ENCODE measurements at places on chromosomes 1 and 21.

- no peak for DNase-seq
These were observed 5.8 kb upstream of the PHC2 start for GRCh38 chr1:33436557-33437285.

DNA sequence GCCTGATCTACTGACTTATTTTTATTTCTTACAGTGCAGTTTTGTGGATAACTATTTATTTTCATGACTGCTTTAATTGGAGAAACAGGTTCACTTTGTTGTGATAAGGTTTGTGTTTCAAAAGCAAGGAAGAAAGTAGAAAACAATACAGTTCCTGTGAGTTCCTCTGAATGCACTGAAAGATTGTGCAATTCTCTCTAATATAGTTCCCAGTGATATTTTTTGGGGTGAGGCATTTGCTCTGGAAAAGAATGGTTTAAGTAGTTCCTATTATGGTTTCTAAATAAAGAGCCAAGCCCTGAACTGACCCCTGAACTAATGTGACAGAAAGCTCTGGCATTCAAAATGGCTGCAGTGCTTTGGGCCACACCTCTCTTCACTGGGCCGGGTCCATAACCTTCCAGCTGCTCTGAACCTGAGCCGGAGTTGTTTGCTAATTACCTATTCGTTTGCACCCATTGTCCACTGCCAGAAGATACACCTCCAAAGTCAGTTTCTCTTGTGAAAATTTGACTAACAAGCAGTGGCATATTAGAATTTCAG, 56.6 kb upstream of the VTCN1 start:
- DNase-seq, result no peak

- no peak for DNase-seq
These were observed 23.7 kb downstream of the KCNC4 start for GRCh38 chr1:110233861-110234260.

DNA sequence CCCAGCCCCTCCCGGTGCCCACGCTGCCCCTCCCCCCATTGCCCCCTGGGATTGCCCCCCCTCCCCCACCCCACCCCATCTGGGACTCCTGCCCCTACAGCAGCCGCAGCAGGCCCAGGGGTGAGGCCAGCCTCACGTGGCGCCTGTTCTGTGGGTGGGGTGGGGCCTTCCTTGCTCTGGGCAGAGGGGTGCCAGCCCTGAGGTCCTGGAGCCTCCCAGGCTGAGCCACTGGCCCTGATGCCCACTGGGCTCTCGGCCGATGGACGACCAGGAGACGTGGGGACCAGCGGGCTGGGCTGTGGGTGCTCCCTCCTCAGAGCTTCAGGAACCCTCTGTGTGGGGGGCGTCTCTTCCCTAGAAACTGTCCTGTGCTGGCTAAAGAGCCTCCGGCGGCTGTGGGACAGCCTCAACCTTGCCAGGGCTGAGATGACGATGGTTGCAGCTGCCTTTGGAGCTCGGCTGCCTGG, 5.8 kb upstream of the C1orf159 start:
- DNase-seq, result no peak

DNA sequence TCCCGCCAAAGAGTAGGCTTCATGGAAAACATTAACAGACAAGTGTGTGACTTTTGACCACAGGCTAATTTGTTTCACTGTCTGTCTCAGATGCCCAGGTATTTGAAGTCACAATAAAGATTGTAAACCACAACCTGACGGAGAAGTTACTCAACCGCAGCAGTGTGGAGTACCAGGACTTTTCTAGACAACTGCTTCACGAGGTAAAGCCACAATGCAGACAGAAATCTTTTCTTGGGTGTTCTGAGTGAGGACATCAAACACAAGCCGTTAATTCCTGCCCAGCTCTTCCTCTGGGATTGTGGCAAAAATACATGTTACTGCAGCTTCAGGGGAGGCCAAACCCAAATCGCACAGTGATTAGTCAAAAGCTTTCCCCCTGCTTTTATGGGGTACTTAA, 31.0 kb downstream of the UMODL1 start:
- no peak for DNase-seq

DNA sequence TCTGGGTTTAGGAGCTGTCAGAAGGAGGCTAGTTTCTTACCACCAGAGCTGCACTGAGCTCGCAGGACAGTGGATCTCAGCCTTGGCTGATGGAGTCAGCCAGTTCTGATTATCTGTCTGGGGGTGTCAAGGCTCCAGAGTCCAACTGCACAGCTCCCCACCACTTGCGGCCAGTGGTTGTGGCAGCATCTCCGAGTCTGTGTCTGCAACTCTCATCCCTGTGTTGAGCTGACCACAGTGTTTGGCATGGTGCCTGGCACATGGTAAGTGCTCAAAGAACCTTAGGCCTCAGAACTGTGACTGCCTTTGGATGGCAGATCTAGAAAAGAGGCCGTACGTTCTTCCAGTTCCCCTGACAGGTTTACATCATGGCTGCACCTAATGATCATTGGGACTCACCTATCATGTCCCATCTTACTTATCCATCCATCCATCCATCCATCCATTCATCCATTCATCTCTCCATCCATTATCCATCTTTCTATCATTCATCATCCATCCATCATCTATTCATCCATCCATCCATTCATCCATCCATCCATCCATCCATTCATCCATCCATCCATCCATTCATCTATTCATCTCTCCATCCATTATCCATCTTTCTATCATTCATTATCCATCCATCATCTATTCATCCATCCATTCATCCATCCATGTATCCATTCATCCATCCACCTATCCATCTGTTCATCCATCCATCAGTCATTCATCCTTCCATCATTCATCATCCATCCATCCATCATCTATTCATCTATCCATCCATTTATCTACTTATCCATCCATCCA, 114.5 kb downstream of the CRYAA start:
- no peak for DNase-seq

DNA sequence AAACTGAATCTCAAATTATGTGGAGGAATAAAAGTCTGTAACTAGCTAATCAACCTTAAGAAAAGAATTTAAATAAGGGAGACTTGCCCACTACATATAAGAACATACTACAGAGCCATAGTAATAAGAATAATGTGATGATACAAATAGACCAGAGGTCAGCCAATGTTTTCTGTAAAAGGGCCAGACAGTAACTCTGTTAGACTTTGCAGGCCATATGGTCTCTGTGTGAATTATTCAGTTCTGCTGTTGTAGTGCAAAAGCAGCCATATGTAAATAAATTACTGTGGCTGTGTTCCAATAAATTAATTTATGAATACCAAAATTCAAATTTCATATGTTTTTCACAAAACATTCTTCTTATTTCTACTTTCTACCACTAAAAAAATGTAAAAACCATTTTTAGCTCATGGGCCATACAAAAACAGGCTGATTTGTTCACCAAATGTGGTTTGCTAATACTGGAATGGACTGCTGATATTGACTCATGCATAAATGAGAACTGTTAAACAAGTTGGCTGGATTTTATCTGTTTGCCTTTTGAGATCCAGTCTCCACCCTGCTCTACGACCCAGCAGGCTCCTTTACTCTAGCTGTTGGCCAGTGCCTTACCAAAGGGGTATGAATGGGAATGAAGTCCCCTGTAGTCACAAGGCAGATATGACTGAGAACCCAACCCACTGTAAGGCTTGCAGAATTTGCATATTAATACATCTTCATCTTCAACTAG, 98.2 kb upstream of the ZNHIT6 start:
- no peak for DNase-seq

- peak; percentile 84 for DNase-seq
These were observed 73.8 kb upstream of the ZNF281 start for GRCh38 chr1:200483491-200484143.

DNA sequence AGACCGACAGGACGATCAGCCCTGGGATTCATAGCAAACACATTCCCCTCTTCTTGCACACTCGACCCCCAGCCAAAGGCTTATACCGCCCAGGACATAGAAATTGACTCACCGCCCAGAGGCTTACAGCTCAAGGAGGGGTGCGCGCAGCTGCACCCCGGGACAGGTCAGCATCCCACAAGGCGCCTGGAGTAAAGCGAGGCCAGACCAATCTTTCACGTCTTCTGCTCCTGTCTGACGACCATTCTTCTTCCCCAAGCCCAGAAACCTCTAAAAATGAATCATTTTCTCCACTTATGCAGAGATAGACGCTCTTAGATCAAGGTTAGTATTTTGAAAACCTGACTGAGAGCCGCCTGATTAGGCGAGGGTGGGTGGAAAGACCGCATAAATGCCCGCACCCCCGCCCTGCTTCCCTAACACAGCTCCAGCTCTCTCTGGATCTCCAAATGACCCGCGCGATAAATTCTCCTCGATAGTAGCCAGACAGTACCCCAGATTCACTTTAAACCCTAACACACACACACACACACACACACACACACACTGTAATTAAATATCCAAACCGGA, 1.9 kb upstream of the LHX8 start:
- no peak for DNase-seq

DNA sequence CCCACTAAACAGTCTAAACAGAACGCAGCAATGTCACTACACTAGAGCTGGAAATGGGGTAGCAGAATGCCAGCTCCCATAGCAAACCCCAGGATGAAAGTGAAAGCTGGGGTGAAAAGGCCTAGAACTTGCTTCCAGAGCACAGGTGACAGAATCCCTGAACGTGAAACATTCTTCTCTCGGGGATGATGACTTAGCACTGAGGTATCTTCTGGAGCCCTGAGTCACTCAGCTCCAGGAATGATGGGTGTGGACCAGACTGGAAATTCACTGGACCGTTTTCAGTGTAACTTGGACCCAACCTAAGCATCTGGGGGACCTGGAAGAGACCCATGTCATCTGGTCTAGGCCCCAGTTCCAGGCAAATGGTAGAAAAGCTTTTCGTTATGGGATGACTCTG, 108.9 kb downstream of the CDC7 start:
- peak; percentile 44 for DNase-seq

DNA sequence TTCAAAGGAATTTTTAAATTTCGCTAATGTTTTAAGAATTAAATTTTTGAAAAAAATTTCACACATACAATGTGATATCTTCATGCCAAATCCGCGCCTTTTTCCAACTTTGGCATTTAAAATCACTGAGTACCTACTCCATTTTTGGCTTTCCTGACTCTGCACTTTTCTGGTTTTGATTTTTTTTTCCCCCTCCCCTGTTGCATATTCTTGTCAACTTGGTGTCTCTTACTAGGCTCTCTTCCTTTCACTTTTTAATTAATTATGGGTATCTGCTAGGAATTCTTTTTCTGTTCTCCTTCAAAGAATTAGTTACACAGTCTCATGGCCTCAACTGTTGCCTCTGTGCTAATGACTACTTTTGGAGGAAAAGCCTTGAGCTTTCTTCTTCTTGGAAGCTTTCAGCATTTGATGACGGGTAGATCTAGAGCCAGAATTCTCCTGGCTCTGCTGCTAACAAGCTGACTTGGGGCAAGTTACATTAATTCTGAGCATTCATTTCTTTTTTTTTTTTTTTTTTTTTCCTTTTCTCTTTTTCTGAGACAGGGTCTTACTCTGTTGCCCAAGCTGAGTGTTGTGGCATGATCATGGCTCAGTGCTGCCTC, 1.8 kb downstream of the AGL start:
- DNase-seq, result no peak

- no peak for DNase-seq
These were observed 2.4 kb upstream of the CTTNBP2NL start for GRCh38 chr1:112393631-112393974.

DNA sequence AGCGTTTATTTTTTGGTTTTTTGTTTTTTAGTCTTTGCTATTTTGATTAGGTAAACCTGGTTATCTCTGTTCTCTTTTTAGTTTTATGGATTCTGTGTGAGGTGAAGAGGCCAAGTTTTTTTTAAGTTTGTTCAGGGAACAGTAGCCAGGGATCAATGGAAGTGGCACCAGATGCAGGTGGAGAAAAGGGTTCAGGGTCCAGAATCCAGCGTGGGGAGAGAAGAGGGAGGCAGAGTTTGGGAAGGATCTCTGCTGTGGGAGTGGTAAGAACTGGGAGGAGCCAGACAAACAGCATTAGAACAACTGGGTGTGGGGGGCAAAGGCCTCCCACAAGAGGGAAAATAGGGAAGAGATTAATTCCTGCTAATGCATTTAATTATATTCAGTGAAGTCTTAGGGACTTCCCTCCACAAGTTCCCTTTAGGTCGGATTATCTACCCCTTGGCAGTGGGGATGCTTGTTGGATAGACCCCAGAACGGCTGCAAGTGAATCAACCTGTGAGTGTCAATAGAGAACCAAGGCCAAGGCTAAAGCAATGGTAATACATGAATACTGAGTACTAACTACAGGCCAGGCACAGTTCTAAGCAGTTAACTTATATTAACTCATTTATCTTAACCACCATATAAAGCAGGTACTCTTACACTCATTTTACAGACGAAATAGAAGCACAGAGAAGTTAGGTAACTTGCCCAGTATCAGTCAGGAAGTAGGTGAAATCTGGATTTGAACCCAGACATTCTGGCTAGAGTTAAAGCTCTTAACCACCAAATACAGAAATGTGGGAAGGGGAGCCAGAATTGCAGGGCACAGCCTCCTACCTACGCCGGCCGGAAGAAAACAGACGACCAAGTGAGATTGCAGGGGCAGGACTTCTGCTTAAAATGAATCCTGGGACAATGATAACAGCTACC, 498 bp downstream of the GNAT2 start:
- DNase-seq, result no peak

- DNase-seq, result no peak
These were observed 6.2 kb downstream of the MED8 start for GRCh38 chr1:43383449-43383848.

GRCh38 chr1:58893257-58893869, 109.5 kb upstream of the JUN start:
- DNase-seq, result no peak

GRCh38 chr1:201859424-201859823, 29.3 kb upstream of the SHISA4 start:
- no peak for DNase-seq

- DNase-seq, result no peak
These were observed 404 bp upstream of the SCMH1 start for GRCh38 chr1:41242342-41243078.

DNA sequence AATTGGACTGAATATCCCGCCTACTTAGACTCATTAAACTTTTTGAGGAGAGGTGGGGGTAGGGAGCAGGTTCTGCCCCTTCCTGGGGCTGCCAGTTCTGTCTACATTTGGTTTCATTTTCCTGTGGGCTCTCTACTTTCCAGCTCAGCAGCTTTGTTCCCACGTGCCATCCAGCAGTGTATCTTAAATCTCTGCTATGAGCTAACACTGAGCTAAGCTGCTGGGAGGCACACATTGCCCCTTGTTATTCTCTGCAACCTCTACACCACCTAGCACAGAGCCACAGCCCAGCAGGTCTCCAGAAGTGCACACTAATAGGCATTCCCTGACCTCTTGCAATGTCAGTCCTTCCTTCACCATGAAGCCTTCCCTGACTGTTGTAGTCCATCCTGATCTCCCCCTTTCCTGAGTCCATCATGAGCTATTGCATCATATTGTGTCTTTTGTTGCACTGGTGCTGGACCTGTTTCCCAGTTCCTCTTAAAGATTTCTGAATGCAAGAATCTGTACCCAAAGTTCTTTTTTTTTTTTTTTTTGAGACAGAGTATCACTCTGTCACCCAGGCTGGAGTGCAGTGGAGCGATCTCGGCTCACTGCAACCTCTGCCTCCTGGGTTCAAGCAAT, 28.7 kb upstream of the NRDC start:
- DNase-seq, result no peak

DNA sequence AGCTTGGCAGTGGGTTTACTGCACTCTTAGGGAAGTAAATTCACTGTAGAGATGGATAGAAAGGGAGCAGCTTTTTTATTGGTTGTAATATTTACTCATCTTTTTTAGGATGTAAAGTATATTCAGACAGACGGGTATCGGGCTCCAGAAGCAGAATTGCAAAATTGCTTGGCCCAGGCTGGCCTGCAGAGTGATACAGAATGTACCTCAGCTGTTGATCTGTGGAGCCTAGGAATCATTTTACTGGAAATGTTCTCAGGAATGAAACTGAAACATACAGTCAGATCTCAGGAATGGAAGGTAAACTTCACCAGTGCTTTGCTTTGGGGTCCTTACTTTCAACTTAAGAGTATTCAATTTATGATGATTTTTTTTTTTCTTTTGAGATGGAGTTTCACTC, 3.2 kb downstream of the UHMK1 start:
- no peak for DNase-seq
